CD4-positive, alpha-beta T cell treated with Interleukin-10 for 1 hour (primary cell): ENCODE measurements at places on chromosomes 7 and 10.

DNA sequence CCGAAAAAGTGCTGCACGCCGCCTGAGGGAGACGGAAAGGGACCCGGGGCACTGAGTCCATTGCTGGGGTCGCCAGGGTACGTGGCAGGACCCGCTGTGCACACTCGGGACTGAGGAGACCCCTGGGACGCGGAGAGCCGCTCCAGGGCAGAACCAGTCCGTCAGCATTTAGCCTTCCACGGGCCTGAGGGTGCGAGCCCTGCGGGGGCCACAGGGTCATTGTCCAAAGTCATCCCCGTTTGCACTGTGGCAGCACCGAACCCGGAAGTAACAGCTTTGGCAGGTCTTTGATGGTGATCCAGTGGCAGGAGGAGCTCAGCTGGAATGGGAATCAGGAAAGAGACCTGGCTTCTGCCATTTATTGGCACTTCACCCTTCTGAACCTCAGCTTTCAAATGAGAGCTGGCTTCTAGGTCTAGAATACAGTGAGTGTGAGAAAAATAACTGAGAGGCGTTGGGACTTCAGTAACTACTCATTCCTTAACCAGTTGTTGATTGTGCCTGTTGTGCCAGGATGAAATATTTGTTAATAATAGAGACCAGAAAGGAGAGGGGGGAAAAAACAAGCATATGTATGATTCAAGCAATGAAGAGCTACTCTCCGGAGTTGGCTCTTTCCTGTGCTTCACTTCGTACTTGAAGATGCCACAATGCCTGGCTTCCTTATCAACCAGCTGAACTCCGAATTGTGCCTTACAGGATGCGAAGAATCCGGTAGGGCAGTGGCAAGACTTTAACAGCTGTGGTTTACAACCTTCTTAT lies 811 bp upstream of the ARHGAP12 start:
- peak; percentile 31 for DNase-seq

- peak; percentile 29 for DNase-seq
These were observed 70.2 kb downstream of the HTR7 start for GRCh38 chr10:90787393-90788198.

- DNase-seq = no peak
These were observed 554.4 kb downstream of the INHBA start for GRCh38 chr7:41148521-41148951.

DNA sequence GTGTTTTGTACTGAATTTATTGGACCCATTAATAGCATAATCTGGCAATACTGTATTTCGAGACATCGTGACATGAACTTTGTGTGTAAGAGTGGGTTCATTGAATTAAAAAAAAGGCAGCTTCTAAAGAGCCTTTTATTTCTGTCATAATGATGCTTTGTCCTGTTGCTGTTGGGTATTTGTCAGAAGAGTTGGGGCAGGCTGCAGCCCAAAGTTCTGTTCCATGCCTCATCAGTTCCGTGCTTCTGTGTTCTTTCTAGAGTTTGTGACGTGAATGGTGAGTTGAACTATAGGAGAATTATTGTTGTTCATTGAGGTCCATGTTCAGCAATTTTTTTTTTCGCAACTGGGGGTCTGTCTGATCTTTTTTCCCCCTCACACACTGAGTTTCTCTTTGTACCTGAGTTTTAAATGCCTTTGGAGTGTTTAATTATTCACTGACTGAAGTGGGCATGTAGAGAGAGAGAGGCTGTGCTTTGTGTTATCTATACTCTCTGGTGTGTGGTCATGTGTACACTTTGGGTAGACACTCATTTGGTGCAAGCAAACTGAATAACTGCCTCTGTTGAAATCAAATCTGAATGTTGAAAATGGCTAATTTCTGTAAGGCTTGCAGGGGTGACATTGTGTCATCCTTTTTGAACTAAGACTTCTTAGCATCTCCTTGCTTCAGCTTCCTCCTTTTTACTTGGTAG lies 69.8 kb downstream of the ADD3 start:
- DNase-seq = no peak

GRCh38 chr7:95630702-95631458 lies 34.6 kb upstream of the PDK4 start:
- DNase-seq = no peak

DNA sequence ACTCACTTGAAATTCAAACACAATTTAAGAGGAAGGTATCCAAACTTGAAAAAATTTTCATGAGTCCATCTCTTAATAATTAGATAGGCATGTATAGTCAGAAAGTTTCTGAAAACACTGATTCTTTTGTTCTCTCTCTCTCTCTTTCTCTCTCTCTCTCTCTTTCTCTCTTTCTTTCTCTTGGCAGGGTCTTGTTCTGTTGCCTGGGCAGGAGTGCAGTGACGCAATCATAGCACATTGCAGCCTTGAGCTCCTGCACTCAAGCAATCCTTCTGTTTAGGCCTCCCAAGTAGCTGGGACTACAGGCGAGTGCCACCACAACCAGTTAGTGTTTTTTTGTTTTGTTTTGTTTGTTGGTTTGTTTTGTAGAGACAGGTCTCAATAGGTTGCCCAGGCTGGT lies 59.3 kb downstream of the PRTFDC1 start:
- DNase-seq = no peak

DNA sequence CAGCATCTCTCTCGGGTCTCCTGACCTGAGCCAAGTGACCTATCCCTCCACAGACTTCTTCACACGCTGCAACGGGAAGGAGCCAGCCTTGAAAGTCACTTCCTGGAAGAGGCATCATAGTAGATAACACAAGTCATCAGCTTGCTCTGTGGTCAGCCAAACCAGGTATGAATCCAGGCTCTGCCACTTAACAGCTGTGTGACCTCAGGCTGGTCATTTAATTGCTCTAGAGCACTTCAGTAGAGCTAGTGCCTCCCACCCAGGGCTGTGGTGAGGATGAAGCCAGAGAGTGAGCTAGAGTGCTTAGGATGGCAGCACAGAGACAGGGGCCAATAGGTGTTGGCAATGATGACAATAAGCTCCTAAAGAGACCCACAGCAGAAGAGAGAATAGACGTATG lies 247.7 kb upstream of the ZMIZ1 start:
- no peak for DNase-seq

GRCh38 chr7:127754457-127754856 lies 102.5 kb downstream of the SND1 start:
- no peak for DNase-seq

DNA sequence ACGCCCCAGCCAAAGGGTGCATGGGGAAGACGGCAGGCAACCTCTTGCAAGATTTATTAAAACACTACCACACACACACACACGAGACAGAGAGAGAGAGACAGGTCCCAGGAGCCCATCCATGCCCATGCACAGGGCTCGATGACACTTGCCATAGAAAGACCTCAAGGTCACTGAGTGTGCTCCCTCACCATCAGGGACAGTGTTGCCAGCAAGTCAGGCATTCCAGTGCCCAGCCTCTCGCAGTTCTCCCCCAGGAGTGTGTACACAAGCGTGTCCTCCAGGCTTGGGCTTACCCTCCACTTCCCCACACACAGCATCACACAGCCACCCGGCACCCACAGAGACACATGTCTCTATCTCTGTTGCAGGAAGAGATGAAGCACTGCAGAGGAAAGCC lies 46.8 kb upstream of the SLF2 start:
- no peak for DNase-seq

DNA sequence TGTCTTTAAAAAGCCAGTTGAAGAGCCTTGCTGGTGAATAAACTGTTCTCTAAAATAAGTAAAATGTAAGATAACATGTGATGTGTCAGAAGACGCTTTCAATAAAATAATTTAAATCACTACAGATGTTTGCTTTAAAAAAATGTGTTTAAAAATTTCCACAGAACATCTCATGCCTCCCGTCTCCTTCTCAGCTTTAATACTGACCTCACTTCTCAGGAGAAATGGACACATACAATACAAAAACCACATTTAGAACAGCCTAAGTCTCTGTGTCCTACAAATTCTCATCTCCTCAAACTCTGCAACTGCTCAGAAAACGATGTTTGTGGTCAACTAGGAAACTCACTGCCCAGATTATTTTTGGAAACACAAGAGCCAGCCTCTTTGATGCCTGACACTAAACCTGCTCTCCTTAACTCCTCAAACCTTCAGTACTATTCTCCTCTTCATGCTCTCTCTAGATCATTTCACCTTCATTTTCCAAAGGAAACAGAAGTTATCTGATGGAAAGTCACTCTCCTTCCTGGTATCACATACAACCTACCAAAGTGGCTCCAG lies 120.3 kb downstream of the ZNF438 start:
- DNase-seq = no peak

- no peak for DNase-seq
These were observed 106.8 kb downstream of the UBE2H start for GRCh38 chr7:129845972-129846327.

DNA sequence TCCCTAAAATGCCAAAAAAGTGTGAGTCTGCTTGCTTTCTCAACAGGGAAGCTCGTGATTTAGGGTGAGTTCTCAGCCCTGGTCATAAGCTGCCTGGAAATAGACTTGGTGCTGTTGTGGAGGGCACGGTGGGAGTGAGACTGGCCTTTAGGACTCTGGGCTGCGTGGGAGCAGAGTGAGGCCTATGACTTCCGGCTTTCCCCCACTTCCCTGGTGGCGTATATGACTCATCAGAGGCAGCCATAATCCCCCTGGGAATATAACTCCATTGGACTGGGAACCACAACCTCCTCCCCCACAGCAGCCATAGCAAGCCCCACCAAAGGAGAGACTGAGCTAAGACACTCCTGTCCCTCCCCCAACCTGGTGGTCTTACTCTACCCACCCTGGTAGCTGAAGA lies 95.0 kb downstream of the PON1 start:
- DNase-seq = no peak

DNA sequence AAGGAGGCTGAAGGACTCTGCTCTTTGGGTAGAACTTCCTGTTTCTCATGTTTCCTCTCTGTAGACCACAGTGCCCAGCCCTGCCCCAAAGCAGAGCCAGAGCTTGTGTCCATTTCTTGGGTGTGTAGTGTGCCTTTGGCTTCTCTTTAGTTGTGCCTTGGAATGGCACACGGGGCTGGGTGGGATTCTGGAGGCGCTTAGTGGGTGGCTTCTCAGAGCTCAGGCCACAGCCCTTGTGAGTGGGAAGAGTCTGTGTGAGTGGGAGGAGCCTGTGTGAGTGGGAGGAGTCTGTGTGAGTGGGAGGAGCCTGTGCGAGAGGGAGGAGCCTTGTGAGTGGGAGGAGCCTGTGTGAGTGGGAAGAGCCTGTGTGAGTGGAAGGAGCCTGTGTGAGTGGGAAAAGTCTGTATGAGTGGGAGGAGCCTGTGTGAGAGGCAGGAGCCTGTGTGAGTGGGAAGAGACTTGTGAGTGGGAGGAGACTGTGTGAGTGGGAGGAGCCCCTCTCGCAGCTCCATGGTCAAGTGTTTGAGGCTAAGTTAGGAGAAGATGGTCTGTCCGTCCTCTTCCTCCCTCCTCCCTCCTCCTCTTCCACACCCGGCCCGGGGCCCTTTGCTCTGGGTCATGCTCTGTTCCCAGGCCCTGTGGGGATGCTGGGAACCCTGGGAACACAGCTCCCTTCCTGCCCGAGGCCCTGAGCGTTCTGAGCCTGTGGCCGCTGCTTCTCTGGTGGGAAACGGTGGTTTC lies 153.0 kb downstream of the GRK5 start:
- DNase-seq = peak; percentile 8

GRCh38 chr7:130420943-130421578 lies 19.8 kb downstream of the CEP41 start:
- no peak for DNase-seq

- DNase-seq = no peak
These were observed 112.0 kb downstream of the GRK5 start for GRCh38 chr10:119319161-119319919.

DNA sequence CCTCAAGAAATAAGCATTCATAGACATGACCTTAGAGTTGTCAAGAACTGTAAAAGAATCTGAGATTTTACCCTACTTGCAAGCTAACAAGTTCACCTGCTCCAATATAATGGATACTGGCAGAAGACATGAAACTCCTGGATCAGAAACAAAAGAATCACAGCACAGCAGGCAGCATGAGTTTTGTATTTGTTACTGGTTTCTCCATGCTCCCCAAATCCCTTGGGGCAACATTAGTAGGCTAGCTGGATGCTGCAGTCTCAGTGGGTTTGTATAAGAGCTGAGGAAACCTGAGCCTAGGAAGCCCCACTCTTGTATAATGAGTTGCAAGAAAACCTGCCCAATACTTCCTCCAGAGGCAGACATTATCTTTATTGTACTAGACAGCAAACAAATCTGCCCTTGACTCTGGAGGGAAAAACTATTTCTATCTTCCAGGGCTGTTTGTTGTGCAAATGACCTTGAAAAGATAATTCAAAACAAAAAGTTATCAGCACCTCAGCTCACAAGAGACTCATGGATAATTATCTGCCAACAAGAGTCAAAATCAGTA lies 64.8 kb downstream of the ABLIM1 start:
- no peak for DNase-seq

DNA sequence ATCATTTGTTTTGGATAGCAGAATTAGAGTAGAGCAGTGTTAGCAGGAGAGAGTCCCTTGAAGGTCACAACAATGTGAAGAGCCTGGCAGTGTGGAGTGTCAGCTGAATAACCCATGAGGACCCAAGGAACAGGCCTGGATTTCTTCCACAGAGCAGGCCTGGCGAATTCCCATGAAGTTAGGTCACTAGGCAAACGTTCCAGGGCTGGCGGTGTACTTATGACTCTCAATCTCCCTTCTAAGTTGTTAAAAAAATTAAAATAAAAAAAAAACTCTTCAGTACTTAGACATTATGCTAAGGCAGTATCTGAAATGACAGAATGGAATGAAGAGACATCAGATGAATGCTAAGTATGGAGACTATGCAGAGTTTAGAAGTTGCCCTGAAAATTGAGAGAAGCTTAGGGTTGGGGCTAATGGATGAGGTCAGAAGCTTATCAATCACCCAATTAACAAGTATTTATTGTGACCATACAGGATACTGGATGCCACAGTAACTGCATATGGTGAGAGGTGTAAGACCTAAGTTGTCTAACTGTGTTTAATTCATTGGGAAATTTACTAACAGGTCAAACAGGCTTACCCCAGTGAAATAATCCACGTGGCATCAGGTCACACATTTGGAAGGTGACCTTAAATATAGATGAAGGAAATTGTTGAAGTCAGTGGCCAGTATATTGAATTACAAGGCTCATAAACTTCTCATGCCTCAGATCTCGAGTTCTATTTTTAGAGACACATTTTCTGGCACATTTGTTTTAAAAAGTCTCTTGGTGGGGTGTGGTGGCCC lies 126.2 kb upstream of the NRP1 start:
- DNase-seq = no peak

DNA sequence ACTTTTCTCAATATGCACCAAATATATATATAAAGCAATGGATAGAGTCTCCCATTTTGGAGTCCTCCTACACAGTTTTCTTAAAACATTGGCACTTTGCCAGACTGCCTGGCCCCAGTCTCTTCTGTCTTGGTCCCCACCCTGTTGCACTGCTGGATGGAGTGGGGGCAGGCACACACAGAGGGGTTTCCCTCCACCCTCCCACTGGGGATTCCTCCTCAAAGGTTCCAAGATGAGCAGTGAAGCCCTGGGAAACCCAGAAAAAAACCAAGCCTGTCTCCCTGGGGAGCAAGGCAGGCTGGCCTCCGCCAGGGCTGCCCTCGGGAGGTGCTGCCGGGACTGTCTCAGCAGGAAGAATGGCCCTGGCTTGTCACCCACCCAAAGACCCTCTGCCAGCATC lies 68.0 kb downstream of the SH3PXD2A start:
- no peak for DNase-seq
